CD4-positive, alpha-beta T cell treated with Interleukin-21 for 1 hour (primary cell): ENCODE measurements at places on chromosomes 16 and 17.

DNA sequence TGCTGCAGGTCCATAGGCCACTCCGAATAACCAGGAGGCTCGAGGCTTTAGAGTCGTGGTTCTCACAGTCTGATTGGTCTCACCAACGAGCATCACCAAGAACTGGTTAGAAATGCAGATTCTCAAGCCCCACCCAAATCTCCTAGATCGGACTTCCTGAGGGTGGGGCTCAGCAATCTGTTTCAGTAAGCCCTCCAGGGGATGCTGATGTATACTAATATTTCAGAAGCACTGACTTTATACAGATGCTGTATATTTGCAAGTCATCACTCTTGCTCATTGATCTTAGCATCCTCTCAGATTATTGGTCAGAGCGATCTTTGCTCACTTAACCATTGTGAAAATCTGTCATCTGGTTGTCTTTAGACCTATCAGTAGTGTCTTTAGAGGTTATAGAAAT is 4.4 kb upstream of the VAC14 start:
- no peak for DNase-seq

GRCh38 chr17:30336369-30337171 is 2.7 kb upstream of the TMIGD1 start:
- DNase-seq, result peak; percentile 76

GRCh38 chr17:38926293-38927070 is 1.1 kb downstream of the LASP1NB start:
- no peak for DNase-seq

DNA sequence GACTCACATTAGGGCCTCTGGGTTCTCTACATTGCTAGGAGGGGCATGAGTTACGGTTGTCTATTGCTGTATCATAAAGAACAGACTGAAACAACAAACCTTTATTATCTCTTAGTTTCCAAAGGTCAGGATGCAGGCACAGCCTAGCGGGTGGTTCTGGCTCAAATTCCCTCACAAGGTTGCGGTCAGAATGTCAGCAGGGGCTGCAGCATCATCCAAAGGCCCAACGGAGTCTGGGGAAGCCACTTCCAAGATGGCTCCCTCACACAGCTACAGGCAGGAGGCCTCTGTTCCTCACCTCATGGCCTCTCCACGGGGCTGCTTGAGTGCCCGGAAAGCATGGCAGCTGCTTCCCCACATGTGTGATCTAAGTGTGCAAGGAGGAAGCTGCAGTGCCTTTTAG is 29.6 kb upstream of the ZFPM1 start:
- DNase-seq, result no peak
